Mesenchymal stem cell (in vitro differentiated cells and primary cell): ENCODE measurements at places on chromosomes 2 and 18.

- no peak for DNase-seq
Measured at GRCh38 chr2:231884438-231885140, 41.6 kb downstream of the NPPC start.

DNA sequence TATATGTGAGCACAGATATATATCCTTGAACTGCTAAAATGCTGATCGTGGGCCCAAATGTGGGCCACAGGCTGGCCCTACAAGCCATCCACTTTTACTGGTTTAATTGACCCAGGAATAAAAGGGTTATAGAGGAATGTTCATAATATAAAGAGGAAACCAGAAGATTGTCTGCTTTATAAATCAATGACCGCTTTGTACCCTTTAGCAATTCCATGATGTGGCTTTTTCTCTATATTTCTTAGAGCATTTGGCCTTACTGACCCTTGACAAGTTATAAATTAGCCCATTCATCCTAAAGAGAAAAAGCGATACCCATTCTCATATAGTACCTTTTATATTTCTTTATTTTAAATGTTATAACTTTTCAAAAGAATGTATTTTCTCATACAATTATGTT is 87.1 kb upstream of the ITGA4 start:
- no peak for DNase-seq

DNA sequence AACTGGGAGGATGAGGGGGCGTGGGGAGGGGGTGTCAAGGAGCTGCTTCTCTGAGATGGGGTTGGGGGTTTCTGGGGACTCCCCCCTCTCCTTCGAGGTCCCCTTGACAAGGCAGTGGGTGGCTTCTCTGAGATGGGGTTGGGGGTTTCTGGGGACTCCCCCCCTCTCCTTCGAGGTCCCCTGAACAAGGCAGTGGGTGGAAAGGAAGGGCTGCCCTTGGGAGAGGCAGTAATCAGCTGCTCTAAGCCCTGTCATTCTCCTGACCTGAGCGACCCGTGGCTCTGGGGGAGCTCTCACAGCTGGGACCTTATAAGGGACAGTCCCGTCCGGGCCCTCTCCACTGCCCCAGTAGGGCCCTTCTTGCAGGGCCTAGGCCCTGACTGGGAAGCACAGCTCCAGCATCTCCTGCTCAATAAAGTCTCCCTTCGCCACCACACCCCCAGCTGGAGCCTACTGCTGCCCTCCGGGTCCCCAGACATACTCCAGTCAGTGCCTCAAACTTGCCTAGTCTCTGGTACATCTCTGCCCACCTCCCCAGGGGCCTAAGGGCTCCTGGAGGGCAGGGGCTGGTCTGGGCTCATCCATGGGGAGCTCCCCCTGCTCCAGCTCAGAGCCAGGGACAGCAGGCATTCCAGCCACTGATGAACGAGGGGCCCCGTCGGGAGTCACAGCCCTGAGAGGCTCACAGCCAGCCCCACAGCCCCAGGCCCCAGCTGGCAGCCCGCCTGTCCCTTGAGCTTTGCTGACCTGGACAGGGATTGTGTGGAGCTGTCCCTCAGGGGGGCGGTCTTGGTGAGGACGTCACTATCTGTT is 2.8 kb downstream of the GAREM2 start:
- no peak for DNase-seq

- no peak for DNase-seq
Measured at GRCh38 chr18:13568443-13569392, 157.6 kb downstream of the FAM210A start.
